ENCODE measurements at places on chromosomes 3 and 15.

DNA sequence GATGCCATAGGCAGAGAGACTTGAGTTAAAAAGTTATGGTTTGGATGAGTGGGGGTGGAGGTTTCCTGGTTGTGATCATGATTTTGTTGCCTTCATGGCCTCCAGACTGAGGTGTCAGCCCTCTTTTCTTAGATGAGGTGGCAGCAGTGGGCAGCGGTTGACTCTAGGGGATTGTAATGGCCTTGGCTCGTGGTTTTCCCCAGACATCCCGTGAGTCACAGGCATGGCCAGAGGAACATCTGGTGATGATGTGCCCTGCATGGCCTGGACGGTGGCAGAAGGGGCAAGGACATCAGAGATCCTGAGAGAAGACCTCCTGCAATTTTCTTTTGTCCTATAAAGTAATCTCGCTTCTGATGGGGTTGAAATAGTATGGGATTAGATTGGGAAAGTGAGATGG lies 12.4 kb downstream of the RETNLB start:
- DNase-seq, result no peak

GRCh38 chr15:70715840-70716485 lies 47.4 kb downstream of the UACA start:
- no peak for DNase-seq

- DNase-seq, result no peak
Measured at GRCh38 chr3:66297900-66298299, 77.1 kb downstream of the SLC25A26 start.

- DNase-seq, result no peak
Measured at GRCh38 chr3:11120091-11120805, 34.0 kb upstream of the HRH1 start.

DNA sequence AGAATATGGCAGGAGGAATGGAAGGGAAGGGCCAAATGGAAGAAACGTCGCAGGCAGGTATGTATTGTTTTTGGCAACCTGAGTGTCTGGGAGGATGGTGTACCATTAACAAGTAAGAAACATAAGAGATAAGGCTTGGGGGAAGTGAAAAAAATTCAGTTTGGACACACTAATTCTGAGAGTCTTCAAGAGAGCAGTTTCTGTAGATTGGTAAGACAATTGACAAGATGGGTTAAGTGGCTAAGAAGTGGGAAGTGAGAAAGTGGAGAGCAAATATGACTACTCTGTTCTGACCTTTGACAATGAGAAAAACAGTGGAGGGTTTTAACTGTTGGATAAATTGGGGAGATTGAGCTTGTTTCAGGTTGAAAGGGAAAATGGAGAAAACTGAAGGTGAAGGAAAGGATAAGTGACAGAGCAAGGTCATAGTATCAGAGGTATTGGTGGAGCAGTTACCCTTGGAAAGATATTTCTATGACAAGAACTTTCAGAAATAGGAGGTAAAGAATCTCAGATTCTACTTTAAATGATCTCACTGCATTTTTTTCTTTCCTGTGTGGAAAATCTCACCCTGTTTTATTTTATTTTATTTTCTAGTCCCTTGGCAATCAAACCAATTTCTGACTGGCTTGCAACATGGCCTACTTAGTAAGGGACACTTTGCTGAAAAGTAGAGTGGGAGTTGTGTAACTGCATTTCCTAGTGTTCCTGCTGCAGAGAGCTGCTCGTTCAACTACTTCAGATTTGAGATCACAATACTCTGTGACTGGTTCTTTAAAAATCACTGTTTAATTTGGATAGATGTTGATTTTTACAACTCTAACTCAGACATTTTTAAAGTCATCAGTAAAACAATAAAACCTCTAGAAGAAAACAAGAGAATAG lies 23.1 kb upstream of the GABPB1 start:
- peak; percentile 9 for DNase-seq

GRCh38 chr3:72127844-72128243 lies 342.9 kb upstream of the PROK2 start:
- no peak for DNase-seq

DNA sequence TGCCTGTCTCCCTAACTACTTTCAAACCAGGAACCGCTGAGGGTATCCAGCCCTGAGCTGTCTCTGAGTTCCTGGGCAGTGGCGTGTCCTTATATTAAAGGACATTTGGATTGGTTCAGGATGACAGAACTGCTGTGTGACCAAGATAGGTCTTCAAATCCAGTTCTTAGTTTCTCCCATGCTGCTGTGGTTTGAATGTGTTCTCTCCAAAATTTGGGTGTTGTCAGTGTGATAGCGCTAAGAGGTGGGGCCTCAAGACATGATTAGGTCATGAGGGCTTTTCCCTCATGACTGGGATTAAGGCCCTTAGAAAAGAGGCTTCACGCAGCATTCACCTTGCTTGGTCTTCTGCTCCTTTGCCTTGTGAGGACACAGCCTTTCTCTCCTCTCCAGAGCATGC lies 376.5 kb upstream of the TPM1 start:
- DNase-seq, result no peak

- DNase-seq, result no peak
Measured at GRCh38 chr3:182636646-182637045, 156.7 kb upstream of the ATP11B start.

- DNase-seq, result peak; percentile 76
Measured at GRCh38 chr15:40928821-40929659, at the start of gene DLL4. Gene DLL4, plus strand, starts transcription at chr15:40929340. Its CDS starts 329 bp downstream, at chr15:40929669.

- DNase-seq, result no peak
Measured at GRCh38 chr3:20074226-20075063, 34.2 kb downstream of the KAT2B start.

DNA sequence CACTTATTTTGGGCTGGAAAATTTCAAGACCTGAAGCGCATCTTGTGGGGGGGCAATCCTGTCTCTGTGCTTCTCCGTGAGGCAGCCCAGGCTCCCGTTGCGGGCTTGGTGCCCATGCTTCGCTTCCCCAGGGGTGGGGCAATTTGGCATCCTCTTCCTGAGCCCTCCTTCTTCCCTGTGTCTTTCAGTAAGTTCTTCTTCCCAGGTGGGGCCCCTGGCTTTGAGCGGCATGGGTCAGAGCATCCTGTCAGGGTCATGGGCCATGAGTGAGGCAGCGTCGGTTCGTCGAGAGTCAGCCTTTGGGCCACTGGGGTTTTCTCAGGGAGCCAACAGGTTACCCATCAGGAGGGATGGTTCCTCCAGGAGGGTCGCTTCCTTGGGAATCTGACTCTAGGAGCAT lies 200.7 kb downstream of the UBE3A start:
- DNase-seq, result no peak

GRCh38 chr15:77475898-77476297 lies 55.2 kb downstream of the HMG20A start:
- no peak for DNase-seq

DNA sequence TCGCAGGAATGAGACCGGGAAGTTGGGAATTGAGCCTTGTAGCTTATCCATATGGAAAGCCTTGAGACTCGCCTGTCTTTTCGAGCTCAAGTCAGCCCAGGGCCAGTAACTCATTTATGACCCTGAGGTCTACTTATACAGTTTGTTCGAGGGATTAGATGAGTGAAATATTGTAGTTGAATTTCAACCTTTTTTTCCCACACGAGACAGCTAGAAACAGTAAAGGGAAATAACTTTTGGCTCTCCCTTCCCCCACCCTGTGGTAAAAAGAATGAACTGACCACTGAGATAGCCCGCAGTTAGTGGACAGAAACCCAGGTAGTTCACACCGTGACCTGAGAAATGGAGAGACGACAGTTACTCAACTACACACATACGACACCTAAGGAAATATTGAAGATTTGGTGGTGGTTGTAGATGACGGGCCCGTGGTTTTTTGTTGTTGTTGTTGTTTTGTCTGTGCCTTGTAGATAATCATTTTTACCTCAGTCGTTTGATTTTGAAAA lies 841 bp downstream of the EIF3J start:
- DNase-seq, result no peak

DNA sequence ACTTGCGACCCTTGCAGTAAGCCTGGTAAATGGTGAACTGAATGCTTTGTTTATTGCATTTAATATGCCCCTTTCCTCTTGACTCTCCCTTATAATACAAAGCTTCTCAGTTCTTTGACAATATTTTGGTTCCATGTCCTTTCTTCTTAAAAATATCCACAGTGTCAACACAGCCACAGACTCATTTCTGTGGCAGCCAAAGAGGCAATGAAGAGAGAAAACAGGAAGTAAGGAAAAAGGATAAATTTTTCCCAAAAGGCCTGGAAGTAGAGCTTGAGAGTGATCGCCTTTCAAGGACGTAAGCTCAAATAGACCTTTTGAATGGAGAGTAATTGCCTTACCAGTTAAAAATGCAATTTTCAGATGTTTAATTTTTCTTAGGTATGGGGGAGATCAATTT lies 59.4 kb downstream of the PEX5L start:
- DNase-seq, result no peak

DNA sequence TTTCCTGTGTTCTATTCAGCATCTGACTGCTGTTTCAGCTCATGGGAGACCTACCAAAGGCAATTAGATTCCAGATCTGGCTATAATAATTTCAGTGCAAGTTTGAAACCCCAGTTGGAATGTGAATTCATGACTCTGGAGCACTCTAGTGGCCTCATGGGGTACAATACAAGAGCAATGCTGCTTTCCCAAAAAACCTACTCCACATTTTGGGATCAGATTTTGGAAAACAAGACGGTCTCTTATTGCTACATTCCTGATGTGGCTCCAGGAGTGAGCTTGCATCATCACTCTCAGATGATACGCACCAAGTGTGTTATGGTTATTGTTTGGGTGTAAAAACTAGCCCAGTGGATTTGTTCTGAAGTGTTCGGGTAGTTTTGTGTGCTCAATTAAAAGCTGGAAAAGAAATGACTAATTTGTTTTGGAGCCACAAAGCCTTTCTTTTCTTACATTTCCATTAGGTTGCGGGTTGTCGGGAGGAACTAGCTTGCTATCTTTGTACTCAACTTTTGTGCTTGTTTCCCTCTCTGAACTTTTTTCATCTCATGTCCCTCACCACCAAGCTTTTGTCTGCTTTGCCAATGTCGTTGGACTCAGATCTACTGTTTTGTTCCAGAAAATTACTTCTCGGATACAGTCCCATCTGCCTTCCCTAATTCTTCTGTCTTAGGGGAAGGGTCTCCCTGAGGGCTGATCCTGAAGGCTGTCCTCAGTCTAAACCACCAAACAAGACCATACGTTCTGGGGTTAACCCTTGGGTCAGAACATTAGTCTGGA lies 272.1 kb downstream of the BBX start:
- DNase-seq, result no peak

DNA sequence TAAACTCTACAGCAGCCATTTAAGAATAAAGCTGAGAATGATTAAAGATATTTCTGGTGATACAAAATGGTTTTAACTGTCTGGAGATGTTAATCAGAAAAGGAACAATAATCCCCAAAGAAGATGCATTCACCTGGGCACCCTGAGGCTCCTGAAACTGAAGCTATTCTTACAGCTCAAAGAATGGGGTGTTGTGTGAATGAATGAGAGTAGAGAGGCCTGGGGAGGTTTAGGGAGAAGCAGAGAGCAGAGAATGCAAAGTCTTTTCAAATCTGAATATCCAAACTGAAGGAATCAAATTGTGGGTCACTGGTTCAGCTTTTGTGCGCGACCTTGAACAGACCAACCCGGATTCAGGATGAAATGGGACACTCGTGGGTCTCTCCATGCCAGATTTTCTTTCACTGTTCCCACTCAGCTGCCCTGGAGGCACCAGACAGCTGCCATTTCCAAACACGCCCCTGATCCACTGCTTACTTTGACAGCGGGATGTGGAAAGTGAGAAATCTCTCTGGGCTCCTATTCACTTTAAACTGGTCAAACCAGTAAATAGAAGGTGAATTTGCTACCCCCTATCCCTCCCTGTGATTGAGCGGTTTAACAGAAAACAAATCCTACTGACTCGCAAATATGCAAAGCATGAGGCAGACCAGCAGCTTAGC lies 485.5 kb upstream of the THBS1 start:
- DNase-seq, result no peak

GRCh38 chr15:24772686-24773373 lies 97.3 kb downstream of the NPAP1 start:
- peak; percentile 74 for DNase-seq

GRCh38 chr3:55673764-55674163 lies 186.7 kb upstream of the WNT5A start:
- DNase-seq, result no peak

DNA sequence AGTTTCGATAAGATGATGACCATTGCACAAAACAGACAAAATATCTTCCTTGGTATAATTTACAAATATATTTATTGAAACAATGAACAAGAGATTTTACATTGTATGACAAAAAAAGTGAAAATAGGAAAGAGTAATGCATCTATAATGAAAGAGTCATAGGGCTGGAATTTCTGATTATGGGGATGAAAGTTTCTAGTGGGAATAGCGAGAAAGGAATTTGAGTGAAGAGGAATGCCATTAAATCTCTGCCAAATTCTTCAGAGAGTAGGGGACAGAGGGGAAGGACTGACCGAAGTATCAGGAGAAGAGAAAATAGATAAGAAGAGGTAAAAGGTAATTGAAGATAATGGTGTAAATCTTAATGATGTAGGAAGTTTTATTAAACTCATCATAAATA lies 125.4 kb downstream of the VGLL3 start:
- DNase-seq, result no peak

- DNase-seq, result no peak
Measured at GRCh38 chr3:116445311-116445841, at the start of gene LSAMP. Gene LSAMP, minus strand, starts transcription at chr3:116445487.

- peak; percentile 76 for DNase-seq
Measured at GRCh38 chr3:72347819-72348319, 500.4 kb downstream of the SHQ1 start.

GRCh38 chr3:40308725-40309417 lies 636 bp upstream of the EIF1B start:
- no peak for DNase-seq

DNA sequence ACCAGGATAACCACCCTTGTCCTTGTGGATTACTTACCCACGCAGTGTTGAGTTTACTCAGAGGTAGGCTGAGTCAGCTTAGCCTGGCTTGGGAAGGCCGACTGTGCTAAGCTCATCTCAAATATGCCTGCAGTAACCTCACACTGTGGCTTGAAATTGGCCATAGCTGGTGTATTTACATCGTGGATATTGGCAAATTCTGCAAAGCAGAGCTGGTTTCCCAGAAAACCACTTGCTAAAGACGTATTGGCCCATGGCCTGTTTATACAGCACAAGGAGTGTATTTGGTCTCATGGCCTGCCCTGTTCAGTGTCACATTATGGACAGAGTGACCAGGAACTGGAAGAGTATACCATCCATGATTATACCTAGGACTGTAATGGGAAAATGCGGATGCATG lies 170.5 kb upstream of the UBE3A start:
- no peak for DNase-seq

DNA sequence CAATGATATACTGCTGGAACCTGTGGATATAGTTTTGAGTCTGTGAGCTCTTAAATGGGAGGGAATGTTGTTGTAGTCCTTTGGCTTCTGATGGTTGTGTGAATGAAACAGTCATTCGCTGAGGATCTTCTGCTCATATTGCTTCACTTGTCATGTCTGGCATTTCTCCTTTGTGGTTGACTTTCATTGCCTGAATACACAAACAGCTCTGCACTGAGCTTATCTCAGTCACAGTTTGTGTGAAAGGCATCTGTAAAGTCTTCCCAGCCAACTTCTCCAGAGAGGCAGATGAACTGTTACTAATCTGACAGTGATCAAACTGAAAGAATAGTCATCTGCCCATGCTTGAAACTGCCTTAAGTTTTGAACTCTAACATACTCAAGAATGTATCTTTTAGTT lies 59.8 kb downstream of the TMED3 start:
- no peak for DNase-seq
